NCI-H446 treated with DMSO at 0.1 percent for 48 hours (cell line): ENCODE measurements at places on chromosomes 7 and 10.

DNA sequence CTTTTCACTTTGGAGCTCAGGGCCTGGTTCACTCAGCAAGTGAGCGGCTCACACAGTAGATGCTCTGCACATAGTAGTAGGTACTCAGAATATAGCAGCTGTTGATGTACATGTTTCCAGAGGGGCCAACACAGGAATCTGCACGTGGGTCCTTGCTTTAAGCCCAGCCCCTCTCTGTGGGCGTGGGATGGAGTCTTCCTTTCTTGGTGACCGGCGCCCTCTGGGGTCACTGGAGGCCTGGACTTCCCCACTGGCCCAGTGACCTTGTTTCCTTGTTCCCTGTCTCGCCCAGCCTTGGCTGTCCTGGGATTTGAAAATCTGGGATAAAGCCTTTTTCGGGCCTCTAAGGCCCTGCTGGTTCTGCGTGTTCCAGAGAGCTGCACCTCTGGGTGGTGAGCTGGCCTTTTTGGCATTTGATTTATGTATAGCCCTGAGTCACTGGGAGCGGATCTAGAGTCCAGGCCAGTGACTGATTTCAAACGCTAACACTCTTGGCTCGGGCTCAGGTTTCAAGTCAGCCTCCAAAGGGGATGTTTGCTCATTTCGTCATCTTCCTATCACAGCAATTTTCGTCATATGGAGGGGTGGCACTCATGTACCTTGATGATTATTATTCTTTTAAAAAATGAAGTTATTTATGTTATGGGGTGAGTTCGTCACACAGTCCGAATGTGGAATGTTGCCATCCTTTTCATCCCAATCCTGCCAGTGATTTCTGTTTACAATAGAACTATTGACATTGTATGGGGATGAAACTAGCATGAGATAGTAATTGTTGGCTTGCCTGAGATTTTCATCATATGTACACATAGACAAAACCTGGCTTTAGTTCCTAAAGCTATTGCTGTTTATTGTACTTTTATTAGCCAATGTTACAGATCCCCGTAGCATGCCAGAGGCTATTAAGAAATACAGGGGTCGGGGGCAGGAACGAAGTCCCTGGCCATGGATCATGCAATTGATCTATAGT, 65.5 kb downstream of the CUX1 start:
- peak; percentile 70 for DNase-seq

DNA sequence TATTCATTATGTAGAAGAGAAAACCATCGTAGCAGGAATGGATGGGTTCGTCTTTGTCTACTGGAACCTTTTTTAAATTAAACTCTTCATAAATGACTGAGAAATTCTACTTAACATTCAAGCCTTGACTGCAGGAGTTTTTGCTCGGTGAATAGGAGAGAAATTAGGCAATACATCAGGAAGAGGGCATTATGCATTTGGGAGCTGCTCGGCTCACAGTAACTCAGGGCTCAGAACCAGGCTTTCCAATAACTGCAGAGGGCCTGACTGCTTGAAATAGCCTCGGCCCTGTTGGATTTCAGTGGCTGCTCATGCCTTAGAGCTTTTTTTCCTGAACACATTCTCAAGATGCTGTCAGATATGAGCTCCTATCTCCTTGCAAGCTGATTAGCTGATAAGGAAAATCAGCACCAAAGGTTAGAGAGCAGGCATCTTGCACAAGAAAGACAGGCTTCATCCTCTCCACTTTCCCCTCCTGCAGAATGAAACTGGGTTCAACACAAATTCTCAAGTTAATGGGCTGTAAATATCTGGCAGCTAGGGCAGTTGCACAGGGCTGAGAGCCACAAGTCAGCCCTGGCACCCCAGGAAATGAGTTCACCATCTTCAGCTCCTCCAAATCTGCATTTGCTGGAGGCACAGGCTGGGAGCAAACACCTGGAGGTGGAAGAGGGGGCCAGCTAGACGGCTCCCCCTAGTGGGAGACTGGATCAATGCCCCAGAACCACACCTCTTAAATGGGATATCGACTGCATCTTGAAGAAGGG, 24.3 kb downstream of the TECTB start:
- DNase-seq: no peak

- no peak for DNase-seq
These were observed 45.2 kb downstream of the EBF3 start for GRCh38 chr10:129918836-129919235.

DNA sequence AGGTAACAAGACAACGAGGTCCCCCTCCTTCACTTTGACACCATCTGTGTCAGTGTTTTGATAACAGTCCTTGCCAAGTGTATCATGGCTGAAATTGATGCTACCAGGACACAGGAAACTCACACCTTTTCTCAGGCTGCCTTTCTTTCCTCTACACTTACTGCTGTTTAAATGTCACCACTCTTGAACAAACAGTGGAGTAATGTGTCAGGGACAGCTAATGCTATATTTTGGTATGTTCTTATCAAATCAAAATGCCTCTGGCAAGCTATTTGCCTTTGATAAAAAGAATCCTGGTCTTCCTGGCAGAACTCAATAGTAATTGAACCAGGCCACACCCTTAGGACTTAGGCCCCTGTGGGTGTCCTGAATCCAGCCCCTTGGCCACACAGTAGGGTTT, 692.9 kb downstream of the LRMDA start:
- DNase-seq: no peak

DNA sequence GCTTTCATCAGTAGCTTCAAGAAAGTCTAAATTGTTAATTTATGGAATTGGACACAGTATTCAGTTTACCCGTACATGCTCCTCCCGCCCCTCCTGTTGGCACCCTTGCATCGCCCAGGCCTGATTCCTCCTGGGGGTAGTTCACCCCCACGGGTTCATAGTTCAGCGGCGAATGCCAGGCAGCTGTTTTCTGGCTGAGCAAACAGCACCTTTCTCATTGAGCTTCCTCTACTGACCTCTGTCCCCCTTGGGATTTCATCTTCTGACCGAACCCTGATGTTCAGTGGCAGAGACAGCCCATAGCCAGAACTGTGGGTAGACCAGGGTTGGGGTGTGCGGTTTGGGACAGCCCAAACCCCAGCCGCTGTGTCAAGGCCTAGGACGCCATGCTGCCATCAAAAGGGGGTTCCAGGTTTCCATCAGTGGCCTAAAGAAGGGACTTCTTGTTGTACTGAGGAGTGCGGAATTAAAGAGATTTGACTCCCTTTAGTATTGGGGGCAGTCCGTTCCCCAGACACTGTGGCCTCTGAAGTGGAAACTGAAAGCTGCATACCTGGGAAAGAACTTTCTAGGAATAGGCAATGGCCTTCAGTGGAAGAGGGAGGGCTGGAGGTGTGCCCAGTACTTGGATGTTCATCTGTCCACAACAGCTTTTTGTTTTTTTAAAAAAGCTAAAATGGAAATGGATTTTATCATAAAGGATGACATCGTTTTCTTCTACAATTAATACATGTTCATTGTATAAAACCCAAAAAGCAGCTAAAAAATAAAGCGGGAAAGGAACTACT, 19.0 kb downstream of the MDH2 start:
- no peak for DNase-seq

DNA sequence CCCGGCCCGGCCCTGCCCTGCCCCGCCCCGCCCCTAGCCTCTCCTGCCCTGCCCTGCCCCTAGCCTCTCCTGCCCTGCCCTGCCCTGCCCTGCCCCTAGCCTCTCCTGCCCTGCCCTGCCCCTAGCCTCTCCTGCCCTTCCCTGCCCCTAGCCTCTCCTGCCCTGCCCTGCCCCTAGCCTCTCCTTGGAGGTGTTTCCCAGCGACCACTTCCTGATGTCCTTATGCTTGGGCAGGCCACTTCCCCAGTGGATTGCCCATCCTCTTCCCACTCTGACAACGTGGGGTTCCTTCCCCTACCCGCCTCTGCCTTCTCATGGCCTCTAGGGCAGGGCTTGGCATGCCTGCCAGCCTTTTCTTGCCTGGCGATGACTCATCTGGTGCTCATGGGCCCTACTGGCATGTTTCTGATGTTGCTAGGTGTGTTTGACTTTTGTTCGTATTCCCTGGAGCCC, 21.2 kb downstream of the PRXL2A start:
- DNase-seq: no peak

- DNase-seq: no peak
These were observed 70.8 kb downstream of the NKX6-2 start for GRCh38 chr10:132714986-132715775.

- no peak for DNase-seq
These were observed 1086.1 kb downstream of the GRM8 start for GRCh38 chr7:126166645-126167044.

GRCh38 chr7:139913021-139913844, 84.2 kb downstream of the TBXAS1 start:
- DNase-seq: no peak

- DNase-seq: no peak
These were observed 219.2 kb downstream of the LRMDA start for GRCh38 chr10:75650648-75651047.

GRCh38 chr7:30596014-30596641, 1.4 kb downstream of the GARS1 start:
- DNase-seq: no peak

DNA sequence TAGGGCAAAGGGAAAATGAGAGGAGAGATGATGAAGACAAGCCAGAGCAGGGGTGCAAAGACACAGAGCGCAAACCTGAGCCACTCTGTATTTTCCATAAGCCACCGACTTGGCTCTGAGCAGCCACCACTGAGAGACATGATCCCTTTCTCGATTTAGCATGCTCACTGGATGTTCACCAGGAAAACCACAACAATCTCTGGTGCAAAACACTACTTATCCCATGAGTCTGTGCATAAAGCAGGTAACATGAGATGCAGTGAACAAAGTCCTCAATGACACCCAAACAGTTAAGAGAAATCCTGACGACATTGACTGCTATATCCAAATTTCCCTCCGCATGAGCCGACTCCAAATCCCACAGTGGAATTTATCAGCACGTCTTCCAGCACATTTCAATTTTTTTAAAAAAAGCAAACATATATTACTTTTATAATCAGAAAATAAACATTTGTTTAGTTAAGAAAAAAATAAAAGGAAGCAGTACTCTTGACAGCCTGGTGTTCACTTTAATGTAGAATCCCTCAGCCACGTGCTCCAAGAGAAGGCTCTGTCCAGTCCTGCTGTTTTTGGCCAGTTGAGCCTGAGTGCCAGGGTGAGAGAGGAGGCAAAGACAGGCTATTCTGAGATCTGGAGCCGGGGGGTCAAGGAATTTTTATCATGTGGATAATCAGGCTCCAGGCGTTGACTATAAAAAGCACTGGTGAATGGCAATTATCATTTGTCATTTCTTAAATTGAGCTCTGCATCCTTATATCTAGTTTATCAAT, 238.4 kb downstream of the KCNMA1 start:
- DNase-seq: no peak

GRCh38 chr10:29183301-29183945, 105.4 kb upstream of the LYZL1 start:
- no peak for DNase-seq

- no peak for DNase-seq
These were observed 348.7 kb upstream of the SEMA3C start for GRCh38 chr7:81267508-81267907.

DNA sequence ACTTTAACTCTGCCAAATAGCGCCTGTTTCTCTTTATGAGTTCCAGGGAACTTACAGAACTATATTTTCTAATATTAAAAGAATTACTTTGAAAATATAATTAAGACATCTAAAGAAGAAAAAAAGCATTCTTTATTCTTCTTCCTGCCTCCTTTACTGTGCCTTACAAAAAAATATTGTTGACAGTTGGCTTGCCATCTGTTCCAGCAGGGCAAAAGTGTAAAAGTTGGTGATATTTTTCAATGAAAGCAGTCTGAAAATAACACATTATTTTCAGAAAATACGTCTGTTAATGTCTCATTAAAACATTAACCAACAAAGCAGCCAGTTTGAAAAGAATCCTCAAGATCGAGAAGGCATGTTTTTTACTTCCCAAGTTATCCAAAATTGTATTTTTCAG, 1032.2 kb upstream of the LRRTM3 start:
- DNase-seq: no peak

DNA sequence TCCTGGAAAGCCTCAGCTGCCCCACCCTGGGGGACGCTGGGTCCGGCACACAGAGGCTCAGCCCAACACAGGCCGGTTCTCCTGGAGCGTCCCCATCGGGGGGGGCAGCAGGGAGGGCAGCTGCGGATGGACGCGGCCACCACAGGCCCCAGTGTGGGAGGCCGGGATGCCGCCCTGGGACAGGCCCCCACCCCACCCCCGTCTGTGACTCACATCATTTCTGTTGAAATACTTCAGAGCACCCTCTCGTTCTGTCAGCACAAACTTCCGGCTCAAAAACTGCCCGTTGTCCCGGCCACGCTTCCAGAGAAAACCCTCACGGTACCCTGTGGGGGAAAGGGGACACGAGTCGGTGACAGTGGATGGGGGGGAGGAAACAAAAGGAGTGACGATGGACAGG, 28.5 kb downstream of the GET4 start:
- DNase-seq: no peak

GRCh38 chr7:70618020-70618551, 513.9 kb upstream of the GALNT17 start:
- no peak for DNase-seq

GRCh38 chr10:59959504-59960018, 53.2 kb upstream of the CCDC6 start:
- no peak for DNase-seq

DNA sequence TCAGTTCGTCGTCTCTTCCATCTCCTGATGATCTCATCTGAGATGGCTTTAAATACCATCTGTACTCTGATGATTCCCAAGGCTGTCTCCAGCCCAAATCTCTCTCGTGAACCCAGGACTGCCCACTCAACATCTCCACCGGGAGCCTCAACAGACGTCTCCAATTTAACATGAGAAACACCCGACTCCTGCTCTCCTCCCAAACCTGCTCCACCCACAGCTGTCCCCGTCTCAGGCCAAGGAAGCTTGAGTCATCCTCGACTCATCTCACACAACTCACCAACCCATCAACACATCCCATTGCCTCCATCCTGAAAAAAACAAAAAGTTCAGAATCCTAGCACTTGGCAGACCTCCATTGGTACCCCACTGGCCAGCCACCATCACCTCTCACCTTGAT, 29.7 kb upstream of the CALN1 start:
- no peak for DNase-seq

- DNase-seq: no peak
These were observed 93.0 kb downstream of the ARHGAP22 start for GRCh38 chr10:48511875-48512231.

- no peak for DNase-seq
These were observed 193.5 kb upstream of the NEBL start for GRCh38 chr10:21090609-21091082.

DNA sequence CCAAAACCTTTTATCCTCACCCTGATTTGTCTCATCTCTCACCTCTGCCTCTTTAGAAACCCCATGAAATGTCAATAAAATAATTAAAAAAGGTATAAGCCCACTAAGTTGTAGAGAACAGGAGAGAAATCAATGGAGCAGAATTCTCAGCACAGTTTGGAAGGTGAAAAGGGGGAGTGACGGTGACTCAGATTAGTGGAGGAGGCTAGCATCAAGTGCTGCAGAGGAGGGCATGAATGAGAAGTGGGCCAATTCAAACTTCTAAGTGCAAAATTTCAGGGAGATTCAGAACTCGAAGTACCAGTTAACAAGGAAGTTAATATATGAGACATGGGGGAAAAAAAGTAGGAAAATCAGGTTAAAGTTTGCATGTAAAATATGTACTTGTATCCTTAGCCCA, 34.9 kb upstream of the ETV1 start:
- no peak for DNase-seq
